NCI-H1105 treated with DMSO at 0.1 percent for 48 hours (cell line): ENCODE measurements at places on chromosomes 1 and 21.

- no peak for DNase-seq
Observed at GRCh38 chr1:244271691-244272308, 179.9 kb downstream of the ADSS2 start.

GRCh38 chr1:170634824-170635410 is 29.0 kb upstream of the PRRX1 start:
- DNase-seq = no peak

DNA sequence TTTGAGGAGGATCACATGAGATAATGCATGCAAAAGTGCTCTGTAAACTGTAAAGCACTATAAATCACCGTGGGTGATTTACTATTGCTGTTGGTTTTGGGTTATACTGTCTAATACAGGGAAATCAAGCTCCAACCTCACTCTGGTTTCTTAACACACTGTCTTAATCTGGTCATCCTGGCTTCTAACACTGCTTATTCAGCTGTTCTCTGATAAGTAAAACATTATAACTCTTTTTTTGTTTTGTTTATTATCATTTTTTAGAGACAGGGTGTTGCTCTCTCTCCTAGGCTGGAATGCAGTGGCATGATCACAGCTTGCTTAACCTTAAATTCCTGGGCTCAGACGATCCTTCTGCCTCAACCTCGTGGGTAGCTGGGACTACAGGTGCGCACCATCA is 21.9 kb upstream of the LSM10 start:
- no peak for DNase-seq

DNA sequence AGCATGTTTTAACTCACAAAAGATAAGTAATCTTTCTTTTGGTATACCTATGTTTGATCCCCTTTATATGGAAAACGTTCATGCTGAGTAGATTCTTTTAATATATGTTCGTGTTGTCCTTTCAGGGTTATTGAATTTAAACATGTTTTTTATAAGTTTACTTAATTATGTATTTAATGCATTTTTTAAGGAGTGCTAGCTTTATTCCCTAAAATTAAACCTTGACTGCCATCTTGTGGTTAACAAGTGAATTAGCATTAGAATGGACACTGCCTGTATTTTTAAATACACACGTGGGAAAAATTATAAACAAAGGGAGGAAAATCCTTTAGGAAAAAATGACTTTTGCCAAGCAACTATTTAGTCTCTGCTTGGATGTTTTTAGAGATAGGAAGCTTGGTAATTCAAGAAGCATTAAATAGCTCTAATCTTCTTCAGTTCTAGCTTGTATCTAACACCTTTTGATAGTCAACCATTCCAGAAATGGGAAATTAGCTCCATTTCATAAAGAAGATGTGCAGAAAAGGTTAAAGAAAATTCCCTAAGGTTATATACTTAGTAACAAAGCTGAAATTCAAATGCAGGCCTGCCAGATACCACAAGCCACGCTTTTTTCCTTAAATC is 43.0 kb downstream of the UBE2U start:
- DNase-seq = peak; percentile 67

DNA sequence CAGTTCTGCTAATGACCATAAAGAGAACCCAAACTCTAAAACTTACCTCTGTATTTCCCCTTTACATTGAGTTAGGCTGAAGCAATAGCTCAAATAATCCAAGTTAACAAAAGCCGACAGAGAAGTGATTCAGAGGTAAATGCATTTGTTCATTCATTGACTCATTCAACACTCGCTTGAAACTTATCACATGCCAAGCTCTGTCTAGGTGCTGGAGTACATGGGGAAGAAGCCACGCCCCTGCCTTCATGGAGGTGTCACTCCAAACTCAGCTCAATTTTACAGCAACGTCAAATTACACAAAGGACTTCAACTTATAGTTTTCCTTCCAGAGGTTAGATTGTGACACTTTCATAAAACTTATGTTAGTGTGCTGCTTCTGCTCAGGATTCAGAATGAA is 45.8 kb downstream of the SLC25A24 start:
- no peak for DNase-seq

GRCh38 chr21:43608225-43608624 is 51.1 kb downstream of the HSF2BP start:
- no peak for DNase-seq

DNA sequence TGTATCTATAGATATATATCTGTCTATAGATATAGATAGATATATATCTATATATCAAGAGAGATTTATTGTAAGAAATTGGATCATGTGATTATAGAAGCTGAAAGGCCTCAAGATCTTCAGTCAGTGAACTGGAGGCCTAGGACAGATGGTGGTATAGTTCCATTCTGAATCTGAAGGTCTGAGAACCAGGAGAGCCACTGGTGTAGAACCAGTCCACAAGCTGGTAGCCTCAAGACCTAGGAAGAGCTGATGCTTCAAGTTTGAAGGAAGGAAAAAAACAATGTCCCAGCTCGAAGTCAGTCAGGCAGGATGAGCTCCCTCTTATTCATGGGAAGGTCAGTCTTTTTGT is 213.2 kb upstream of the JUN start:
- no peak for DNase-seq

DNA sequence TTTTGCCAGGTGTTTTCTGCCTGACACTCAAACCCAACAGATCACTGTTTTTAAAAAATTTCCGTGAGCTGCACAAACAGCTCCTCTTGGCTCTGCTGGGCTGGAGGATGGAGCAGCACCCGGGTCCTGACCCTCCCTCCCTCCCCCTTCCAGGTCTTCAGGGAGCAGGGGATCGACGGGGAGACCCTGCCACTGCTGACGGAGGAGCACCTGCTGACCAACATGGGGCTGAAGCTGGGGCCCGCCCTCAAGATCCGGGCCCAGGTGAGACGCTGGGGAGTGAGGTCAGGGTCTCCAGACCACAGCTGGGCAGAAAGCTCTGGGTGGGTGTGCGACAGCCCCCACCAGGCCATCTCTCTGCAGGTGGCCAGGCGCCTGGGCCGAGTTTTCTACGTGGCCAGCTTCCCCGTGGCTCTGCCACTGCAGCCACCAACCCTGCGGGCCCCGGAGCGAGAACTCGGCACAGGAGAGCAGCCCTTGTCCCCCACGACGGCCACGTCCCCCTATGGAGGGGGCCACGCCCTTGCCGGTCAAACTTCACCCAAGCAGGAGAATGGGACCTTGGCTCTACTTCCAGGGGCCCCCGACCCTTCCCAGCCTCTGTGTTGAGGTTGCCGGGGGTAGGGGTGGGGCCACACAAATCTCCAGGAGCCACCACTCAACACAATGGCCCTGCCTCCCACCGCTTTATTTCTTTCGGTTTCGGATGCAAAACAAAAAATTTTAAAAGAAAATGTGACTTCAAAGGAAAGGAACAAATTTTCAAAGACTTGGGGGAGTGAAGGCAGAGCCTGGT is 15.3 kb downstream of the NOC2L start:
- no peak for DNase-seq

DNA sequence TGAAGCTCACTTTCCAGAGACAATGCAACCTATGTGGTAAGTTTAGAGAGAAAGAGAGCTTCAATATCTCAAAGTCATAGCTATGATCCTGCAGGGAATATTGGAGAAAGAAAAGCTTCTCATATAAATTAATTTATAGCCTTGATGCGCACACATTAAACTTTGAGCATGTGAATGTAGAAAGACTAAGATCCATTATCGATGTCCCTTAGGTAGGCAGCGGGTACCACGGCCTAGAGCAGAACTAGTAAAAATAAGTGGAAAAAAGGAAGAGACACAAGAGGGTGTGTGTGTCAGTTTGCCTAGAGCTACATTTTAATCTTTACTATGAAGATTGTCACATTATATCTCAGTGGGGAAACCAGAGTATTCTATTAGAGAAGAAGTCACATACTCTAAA is 685.6 kb downstream of the AMY1C start:
- no peak for DNase-seq

DNA sequence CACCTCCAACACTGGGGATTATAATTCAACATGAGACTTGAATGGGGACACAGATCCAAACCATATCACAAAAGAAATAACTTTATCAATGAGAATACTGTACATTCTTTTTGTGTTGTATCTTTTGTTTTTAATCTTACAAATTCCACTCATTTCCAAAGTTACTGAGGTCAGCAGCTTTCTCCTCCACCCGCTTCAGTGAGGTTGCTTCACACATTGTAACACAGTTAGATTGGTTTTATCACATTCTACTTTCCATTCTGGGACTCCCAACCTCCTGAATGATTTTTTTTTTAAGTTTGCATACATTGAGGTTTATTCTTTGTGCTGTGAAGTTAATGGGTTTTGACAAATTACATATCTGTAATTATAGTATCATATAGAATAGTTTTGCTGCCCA is 43.8 kb downstream of the DDAH1 start:
- DNase-seq = no peak

- no peak for DNase-seq
Observed at GRCh38 chr21:20802201-20802600, 196.0 kb upstream of the NCAM2 start.

DNA sequence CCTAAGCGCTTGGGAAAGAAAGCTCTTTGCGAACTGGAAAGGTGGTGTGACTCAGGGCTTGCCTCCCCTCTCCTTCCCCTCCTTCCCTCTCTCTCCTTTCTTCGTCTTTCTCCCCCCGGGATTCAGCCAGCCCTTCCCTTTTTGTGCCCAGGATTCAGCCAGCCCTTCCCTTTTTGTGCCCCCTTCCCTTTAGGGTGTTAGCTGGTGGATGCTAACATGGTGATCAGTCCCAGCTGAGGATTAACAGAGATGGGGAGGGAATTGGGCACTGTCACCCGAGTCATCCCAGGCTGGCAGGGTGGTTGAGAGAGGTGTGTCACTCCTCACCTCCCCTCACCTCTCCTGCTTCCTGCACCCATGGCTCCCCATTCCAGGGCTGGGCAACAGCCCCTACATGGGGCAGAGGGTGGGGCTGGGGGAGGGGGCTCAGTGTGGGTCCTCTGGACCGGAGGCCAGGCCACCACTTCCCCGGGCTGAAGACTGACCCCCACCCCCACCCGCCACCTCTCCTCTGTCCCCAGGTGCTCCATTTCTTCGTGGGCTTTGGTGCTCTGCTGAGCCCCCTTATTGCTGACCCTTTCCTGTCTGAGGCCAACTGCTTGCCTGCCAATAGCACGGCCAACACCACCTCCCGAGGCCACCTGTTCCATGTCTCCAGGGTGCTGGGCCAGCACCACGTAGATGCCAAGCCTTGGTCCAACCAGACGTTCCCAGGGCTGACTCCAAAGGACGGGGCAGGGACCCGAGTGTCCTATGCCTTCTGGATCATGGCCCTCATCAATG is 51.5 kb downstream of the ELK4 start:
- DNase-seq = no peak

DNA sequence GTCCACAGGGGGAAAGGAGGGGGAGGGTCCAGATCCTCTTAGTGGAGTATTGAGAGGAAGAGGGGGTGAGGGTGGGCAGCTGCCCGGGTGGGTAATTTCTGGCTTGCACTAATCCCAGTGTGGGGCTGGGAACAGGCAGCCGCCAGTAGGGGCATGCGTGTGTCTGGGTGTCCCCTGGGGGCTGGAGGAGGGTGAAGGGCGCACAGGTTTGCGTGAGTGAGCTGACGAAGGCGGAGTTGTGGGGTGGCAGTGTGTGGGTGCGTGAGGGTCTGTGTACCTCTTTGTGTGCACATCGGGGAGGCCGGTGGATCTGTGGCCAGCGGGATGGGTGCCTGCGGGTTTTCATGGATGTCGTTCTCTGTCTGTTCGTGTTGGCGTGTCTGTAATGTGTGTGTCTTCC is 97.3 kb downstream of the PAX7 start:
- DNase-seq = no peak

- no peak for DNase-seq
Observed at GRCh38 chr1:31133368-31133767, 67.9 kb upstream of the PUM1 start.

DNA sequence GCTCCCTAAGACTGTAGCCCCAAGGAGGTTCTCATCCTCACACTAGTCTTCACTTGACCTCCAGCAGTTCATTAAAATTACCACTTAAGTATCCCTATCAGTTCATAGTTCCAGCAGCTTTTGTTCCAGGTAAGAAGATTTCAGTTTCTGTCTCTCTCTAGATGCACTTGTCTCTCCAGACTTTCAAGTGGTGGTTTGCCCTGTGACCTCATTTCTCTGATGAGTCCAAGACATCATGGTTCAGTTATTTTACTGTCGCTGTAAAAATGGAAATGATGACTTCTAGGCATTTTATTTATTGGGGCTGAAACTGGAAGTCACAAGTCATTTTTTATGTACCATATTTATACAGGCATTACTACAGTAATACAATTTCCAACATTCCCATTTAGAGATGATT is 17.9 kb upstream of the RGS18 start:
- no peak for DNase-seq

DNA sequence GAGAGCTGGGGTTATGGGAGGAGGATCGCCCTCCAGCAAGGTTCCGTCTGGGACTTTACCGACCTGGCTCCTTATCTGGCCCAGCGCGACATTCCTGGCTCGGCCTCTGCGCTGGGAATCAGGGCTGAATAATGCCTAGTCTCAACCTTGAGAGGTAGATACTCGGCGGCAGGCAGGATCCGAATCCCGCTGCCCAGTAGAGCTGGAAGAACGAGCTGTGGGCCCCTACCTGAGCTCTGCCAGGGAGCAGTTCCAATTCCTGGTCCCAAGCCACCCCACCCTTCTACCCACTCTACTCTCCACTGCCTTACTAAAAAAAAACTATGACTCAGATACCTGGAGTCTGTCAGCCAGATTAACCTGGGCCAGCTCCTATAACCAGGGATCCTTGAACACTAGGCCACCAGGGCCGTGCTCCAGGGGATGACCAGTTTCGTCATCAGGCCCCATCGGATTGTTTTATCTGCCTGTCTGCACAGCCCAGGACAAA is 53.6 kb downstream of the RHBG start:
- no peak for DNase-seq

DNA sequence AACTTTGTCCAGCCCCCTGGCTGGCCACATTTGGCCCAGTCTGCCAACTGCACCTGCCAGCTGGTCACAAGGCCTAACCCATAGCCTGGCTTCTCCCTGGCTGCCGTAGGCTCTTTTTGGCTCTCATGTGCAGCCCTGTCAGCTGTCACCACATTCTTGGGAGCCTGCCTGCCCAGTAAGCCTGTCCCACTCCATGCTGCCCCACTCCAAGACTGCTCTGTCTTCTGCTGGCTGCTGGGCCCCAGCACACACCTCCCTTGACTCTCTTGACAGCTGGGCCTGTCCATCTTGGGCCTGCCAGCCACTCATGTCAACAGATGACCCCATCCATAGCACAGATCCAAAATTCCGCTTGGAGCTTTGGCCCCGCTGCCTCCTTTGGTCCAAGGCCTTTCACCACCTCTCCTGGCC is 74.3 kb upstream of the EDN2 start:
- DNase-seq = no peak
